ENCODE measurements at places on chromosomes 5 and 9.

- no peak for DNase-seq
These were observed 299.3 kb downstream of the DIRAS2 start for GRCh38 chr9:90343366-90343765.

GRCh38 chr5:112270299-112271293 is 148.5 kb downstream of the EPB41L4A start:
- DNase-seq: no peak

GRCh38 chr5:107954254-107954653 is 283.5 kb upstream of the EFNA5 start:
- DNase-seq: no peak

DNA sequence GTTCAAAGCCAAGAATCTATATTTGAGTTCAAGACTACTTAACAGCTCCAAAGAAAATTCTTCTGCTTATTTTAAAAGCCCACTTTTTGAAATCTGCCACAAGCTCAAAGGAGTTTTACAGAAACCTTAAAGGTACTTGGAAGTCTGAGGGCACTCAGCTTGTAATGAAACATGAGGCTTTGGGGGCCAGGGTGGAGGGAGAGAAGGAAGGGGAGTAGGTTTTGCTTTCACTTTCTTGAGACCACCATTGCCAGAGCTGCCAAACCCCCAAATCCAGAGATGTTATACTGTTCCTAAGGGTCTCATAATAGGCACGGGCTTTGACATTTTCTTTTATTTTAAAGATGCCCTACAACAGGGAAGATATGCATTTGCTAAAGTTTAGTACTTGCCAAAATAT is 42.6 kb upstream of the TNFAIP8 start:
- DNase-seq: no peak

DNA sequence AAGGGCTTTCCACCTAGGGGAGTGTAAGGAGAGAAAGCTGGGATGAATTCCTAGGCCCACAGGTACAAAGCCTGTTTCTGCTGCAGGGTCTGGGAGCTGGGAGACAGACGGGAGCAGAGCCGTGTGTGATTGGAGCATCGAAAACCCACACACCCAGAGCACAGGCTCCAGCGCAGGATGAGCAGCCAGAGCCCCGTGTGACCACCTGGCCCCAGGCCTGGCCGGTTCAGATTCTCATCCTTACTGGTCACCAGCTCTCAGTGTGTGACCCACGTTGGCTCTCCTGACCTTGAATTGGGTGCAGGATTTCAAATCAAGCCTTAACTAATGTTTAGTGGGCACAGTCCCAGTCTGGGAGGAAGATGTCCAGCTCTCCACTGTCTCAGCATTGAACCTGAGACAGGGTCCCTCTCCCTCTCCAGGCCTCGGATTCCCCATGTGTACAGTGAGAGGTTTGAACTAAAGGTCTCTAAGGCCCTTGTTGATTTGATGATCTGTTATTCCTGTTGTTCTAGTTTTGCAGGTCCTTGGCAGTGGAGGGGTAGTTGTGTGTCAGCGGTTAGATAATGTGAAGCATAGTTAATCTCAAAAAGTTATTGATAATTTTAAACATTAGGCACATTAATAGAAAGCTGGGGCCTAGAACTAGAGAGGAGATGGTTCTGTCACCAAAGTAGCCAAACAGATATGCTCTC is 50.1 kb downstream of the PPARGC1B start:
- DNase-seq: no peak

GRCh38 chr9:81588148-81588871 is 101.0 kb downstream of the TLE1 start:
- DNase-seq: no peak

All from glutamatergic neuron (in vitro differentiated cells).